ENCODE measurements at places on chromosomes 13 and 19.

GRCh38 chr19:34274827-34275625, 20.7 kb downstream of the GARRE1 start:
- no peak for DNase-seq

DNA sequence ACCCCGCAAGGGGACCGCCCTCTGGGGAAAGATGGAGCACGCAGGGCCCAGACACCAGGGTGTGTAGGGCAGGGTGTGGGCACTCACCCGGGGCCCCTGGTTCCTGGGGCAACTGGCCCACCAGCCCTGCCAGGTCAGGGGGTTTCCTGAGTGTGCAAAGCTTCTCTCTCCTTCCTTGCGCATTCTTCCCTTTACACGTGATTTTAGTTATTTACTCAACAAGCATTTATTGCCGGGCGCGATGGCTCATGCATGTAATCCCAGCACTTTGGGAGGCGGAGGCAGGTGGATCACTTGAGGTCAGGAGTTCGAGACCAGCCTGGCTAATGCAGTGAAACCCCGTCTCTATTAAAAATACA, 20.4 kb downstream of the PRR36 start:
- DNase-seq: no peak

- no peak for DNase-seq
Measured at GRCh38 chr13:110193491-110193890, 113.5 kb downstream of the COL4A1 start.

- no peak for DNase-seq
Measured at GRCh38 chr19:42235181-42235580, 7.2 kb downstream of the GSK3A start.

- DNase-seq: no peak
Measured at GRCh38 chr13:95588721-95589120, 36.2 kb downstream of the CLDN10 start.

GRCh38 chr13:109883181-109884180, 97.1 kb upstream of the IRS2 start:
- DNase-seq: no peak

Data from NCI-H1105 treated with DMSO at 0.1 percent for 48 hours (cell line).